ENCODE measurements at places on chromosomes 4 and X.

- DNase-seq: no peak
These were observed 185.7 kb downstream of the AMELX start for GRCh38 chrX:11478911-11479310.

DNA sequence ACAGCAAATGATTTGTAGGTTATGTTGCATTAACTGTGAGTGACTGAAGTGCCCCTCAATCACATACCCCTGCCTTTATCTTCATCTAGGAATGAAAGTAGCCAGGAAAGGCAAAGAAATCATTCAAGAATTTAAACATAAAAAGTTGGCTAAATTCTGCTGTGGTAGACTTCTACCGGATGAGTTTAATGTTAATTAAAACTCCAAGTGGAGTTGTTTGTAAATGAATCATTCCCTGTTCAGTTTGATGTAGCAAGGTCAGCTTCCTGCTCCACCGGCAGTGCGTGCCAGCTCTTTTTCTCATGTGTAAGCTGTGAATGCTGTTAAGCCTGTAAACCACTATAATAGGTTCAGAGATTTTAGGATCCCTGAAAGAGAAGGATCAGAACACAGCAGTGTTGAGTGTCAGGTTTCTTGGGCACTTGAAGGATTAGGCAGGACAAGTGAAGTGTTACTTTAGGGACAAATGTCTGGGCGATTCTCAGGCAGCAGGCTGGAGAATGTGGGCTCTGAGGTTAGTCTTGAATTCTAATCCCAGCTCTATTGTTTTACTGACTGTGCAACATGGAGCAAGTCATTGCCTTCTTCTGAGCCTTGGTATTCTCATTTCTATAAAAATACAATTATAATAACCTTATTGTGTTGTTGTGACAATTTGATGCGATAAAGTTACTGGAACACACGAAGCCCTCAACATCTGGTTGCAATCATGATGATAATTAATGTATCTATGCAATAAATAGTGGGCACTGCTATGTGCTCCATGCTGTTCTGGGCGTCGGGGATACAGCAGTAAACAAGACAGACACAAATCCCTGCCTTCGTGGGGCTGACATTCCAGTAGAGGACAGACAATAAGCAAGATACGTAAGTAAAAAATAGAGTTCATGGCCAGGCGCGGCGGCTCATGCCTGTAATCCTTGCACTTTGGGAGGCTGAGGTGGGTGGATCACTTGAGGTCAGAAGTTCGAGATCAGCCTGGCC, 112.0 kb downstream of the SHROOM3 start:
- no peak for DNase-seq

- peak; percentile 41 for DNase-seq
These were observed 3.8 kb upstream of the GUCY2F start for GRCh38 chrX:109485470-109486340.

GRCh38 chr4:139672215-139672614, 6.6 kb downstream of the MGST2 start:
- DNase-seq: no peak

DNA sequence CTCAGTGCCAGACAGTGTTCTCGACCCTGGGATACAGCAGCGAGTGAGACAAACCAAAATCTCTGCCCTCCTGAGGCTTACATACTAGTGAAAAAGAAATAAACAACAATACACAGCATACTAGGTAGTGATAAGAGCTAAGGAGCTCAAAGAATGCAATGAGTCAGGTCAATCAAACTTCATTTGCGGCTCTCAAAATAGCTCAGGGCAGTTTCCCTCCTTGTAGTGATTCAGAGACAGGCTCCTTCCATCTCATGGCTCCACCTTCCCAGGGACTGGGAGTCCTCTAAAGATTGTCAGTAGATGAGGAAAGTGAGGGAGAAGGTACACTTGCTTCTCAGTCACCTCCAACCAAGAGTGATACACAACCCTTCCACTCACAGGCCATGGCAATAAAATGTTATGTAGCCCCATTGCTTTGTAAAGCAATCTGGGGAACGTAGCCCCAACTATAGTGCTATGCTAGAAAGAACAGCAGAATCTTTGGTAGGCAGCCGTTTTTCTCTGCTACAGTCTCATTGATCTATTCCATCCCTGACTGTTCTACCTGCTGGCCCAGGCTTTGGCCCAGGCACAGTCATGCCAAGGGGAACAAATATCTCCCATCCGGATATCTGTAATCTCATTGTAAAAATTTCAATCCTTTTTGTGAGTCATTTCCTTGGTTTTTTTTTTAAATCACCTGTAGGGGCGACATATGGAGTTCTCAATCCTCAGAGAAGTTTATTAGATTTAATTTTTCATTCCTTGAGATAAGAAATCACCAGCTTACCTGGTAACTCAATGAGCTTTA, 183.1 kb upstream of the S100G start:
- no peak for DNase-seq

DNA sequence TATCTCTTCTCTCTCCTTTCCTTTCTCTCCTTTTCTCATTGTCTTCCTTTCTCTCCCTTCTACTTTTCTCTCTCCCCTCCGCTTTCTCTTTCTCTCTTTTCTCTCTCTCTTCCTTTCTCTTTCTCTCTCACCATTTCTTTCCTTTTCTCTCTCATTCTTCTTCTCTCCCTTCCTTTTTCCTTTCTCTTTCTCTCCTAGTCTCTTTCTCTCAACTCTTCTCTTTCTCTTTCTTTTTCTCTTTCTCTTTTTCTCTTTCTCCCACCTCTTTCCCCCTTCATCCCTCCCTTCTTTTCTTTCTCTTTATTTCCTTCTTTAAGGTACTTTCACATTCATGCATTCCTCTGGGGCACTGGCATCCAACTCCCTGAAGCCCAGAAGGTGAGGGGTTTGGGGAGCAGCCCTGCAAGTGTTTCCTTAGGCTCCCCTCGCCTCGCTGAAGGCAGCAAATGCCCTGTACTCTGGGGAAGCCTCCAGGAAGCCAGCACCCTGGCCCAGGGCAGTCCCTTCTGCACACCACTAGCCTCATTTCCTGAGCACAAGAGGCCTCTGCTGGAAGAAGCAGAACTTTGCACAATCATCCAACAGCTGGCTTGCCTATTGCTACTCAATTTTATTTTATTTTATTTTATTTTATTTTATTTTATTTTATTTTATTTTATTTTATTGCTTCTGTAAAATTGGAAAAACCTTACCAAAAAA, 124.2 kb downstream of the NFKB1 start:
- DNase-seq: no peak

DNA sequence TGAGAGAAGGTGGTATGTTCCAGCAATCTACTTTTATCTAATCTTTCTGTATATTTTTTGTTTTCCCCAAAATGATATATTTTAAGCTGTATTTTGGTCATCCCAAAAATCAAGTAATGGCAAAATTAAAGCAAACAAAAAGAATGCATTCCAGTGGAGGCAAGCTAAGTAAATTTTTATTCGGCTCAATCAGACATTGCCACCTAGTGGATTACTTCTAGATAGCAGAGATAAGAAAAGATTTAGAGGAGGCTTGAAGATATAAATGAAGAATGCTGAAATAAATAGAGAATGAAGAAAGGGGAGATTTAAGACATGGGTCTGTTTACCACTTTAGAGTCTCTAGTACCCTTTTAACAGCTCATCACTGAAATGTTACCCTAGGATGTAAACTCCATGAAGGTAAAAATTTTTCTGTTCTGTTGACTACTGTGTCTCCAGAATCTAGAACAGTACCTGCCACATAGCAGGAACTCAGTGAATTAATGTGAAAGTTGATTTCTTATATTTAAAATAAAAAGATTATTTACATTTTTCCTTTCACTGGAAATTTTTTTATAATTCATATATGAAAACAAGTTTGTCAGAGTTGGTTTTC, 110.9 kb upstream of the ANK2 start:
- DNase-seq: no peak

DNA sequence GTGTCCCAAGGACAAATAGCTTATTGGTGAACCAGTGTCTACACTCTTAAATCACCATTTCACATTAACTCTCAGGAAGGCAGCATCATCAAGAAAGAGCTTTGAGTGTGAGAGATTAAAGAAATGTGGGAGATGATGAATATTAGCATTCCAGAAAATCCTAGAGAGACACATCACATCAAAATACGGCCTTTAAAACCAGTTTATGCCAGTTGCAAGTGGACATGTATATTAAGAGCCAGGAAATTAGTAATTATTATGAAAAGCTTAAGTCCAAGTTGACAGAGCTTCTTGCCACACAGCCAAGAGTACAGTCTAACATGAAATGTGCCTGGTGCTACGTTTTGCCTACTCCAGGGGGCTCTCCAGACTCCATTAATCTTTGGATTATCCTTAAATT, 503.0 kb upstream of the BOD1L1 start:
- no peak for DNase-seq

DNA sequence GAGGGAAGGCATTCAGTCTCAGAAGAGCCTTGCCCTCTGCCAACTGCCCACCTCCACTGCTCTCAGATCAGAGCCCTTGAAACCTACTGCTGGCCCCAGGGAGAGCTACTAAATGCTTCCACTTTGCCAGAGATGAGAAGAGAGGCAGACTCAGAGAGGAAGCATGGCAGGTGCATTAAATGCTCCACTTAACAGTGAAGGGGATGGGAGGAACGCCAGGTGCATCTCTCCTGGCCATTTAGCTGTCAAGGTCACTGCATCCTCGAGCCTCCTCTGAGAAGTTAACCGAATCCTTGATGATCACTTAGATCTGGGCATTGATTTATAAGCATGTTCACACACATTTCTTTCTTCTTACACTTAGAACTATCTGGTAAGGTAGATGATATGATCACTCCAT, 15.0 kb downstream of the TRPC5 start:
- DNase-seq: no peak

DNA sequence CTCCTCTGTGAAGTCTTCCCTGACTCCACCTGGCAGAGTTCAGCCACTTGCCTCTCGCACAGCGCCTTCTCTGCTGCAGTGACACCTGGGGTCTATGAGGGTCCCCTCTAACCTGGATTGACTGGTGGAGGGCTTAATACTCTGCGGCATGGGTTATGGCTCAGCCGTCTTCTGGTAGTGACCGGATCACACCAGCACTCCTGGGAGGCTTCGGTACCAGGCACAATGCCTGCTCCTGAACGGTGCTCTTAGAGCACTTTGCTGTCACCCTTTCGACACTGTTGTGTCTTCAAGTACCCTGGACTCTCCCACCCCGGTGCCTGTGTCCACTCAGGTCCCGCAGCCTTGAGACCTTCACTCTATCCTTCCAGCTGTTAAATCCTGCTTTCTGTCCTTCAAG, 50.0 kb downstream of the C4orf50 start:
- DNase-seq: no peak

DNA sequence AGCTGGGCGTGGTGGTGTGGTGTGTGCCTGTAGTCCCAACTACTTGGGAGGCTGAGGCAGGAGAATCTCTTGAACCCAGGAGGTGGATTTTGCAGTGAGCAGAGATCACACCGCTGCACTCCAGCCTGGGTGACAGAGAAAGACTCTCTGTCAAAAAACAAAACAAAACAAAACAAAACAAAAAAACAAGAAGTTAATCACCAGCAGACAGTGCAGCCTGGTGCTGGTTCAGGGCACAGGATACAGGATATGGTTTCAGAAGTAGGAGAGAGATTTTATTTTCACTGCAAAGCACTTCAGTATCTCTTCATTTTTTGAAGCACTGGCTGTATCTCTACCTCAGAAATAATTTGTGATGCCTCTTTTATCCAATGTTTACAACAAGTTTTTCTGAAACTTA, 1222.9 kb upstream of the PRKX start:
- no peak for DNase-seq

DNA sequence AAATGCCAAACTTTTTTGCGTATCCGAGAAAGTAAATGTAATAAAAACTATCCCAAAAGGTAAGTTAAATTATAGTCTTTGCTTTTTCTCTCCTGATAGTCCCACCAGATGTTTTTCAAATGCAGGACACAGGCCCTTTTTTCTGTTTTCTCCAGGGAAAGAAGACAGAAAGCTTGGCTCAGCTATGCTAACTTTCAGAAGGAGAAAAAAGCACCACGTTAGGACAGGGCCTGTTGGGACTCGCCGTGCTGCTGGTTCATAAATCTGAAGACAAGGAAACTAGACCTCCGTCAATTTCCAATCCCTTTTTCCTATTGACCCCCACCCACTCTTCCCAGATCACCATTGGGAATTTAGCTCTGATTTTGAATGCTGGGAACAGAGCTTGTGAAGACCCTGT, 220.9 kb upstream of the SFRP2 start:
- DNase-seq: no peak

- no peak for DNase-seq
These were observed 151.2 kb upstream of the AMOT start for GRCh38 chrX:112991801-112992200.

DNA sequence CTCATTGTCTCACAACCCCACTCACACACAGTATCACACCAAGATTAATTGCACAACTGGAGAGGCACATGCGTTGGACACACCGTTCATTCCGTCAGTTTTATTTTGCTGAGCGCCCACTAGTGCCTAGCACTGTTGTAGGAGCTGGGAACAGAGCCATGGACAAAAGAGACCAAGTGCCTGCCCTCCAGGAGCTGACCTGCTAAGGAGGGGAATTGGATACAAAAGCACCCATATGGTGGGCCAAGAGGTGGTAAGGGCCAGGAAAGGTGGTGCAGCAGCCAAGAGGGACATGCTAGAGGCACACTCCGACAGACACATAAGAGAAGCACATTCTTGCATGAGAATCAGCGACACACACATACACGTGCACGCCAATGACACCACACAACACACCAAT, 705 bp upstream of the CRMP1 start:
- DNase-seq: no peak

DNA sequence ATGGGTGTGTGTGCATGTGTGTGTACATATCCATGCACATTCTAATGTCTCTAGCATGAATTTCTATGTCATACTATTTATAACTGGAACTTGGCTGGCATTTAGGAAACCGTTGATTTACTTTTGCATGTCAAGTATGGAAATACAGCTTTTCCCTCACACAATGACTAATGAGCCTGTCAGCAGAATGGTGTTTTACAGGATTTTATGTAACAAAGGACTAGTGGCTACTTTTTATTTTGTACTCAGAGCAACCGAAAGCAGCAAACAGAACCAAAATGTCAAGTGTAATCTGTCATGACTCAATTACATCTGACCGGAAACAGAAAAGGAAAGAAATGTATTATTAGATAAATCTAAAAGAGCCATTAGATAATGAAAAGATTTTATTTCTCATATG, 1911.5 kb upstream of the AGA start:
- DNase-seq: no peak

DNA sequence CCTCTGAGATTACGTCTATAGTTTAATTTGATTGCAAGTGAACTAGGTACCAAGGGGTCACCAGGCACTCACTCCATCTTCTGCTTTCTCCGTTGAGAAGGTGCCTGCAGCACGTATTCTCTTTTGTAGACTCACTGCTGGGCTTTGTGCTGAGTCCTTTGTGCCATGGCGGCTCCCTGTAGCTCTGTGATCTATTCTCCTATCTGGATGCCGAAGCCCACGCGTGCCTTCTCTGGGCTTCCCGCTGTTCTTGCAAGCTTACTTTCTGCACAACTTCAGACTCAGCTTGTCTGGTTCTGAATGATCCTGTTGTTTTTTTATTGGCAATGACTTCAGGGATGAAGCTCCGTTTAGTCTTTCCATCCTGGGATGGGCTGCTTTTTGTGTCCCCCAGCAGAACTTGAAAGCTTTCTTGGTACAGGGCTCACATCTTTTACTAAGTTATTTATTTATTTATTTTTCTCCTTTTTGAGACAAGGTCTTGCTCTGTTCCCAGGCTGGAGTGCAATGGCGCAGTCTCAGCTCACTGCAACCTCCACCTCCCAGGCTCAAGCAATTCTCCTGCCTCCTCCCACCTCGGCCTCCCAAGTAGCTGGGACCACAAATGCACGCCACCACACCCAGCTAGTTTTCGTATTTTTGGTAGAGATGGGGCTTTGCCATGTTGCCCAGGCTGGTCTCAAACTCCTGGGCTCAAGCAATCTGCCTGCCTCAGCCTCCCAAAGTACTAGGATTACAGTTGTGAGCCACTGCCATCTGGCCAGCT, 100.9 kb upstream of the NKX1-1 start:
- DNase-seq: no peak

All from NCI-H774 (cell line).